ENCODE measurements at places on chromosomes 7 and 10.

GRCh38 chr7:34260279-34260678, 354.9 kb downstream of the BMPER start:
- DNase-seq = no peak

DNA sequence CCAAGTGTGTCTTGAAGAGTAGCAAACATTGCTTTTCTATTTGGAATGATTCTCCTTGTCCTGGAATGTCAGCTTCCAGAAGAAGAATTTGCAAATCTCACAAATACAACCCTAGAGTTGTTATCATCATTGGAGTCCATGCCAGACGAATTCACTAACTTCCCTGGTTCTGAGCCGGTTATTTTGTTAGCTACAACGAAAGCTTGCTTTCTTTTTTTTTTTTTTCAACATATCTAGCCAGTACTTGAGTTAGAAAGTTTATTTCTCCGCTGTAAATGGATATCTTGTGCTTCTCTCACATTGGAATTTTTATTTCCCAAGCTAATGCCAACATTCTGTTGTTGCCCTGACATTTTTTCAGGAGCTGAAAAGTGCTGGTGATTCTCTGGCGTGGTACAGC, 138.1 kb upstream of the POM121L12 start:
- no peak for DNase-seq

GRCh38 chr7:44769776-44770294, 21.2 kb downstream of the ZMIZ2 start:
- DNase-seq = no peak

GRCh38 chr7:37320140-37320847, 128.4 kb downstream of the ELMO1 start:
- no peak for DNase-seq

- DNase-seq = no peak
Observed at GRCh38 chr7:101597941-101598340, 31.2 kb downstream of the MYL10 start.

DNA sequence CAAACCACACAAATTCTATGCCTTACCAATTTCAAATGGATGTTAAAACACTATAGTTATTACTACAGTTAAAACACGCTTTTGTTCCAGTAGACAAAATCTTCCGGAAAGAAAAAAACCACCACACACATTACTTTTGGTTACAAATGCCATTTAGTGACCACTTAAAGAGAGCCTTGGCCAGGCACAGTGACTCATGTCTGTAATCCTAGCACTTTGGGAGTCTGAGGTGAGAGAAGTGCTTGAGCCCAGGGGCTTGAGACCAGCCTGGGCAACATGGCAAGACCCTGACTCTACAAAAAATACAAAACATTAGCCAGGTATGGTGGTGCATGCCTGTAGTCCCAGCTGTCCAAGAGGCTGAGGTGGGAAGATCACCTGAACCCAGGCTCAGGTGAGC, 7.2 kb downstream of the TNPO3 start:
- DNase-seq = no peak

DNA sequence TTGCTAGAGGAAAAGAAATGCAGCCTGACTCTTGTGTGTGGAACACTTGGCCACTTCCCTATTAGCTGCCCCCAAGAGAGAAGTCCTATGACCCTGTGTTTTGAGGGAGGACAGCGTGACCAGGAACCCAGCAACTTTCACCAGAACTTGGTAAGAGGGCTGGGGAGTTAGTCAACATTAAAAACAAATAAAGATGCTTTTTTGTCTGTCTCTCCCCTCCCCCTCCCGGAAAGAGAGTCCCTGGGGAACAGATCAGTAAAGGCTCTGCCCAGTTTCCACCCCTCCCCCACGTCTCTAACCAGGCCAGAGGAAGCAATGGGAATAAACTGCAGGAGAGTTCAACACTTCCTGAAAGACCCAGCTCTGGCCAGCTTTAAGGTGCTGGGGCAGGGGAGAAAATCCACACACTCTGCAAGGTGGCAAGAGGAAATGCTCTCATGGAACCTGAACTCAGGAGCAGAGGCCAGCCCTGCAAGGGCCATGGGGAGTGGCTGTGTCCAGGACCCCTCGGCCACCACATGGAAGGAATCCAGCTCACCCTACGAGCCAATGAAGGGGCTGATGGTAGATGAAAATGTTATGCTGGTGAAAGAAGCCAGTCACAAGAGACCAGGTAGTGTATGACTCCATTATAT, 21.5 kb downstream of the SH3PXD2A start:
- DNase-seq = no peak

GRCh38 chr7:152462995-152463708, 27.3 kb upstream of the KMT2C start:
- DNase-seq = no peak

All from activated T-helper 1 cell treated with anti-CD3 and anti-CD28 coated beads, Interleukin-2, amount 50 U/mL, for 16 hours (primary cell).